ENCODE measurements at places on chromosomes 6 and 20. TPM values are rescaled to one million over a fixed set of nuclear protein-coding genes. Genes with fewer than 3 reads are reported as not detected.

UST gene
- 0.90 TPM for total RNA-seq

LRFN2 gene
- total RNA-seq, result 0.11 TPM

SAPCD1 gene
- total RNA-seq, result 0.92 TPM

ASF1A gene
- total RNA-seq, result 17.1 TPM

DDO gene
- total RNA-seq, result not detected

CASS4 gene
- total RNA-seq, result 23.5 TPM

FAM83C gene
- not detected for total RNA-seq

HTR1E gene
- total RNA-seq, result not detected

TRIM15 gene
- not detected for total RNA-seq

MYCT1 gene
- not detected for total RNA-seq

SIRPB2 gene
- not detected for total RNA-seq

Data from CD8-positive, alpha-beta T cell (primary cell).